Stimulated activated CD8-positive, alpha-beta memory T cell treated with anti-CD3 and anti-CD28 coated beads, Interleukin-4, amount 100 ng/mL, for 1 hour (primary cell): ENCODE measurements at places on chromosomes 1 and 21.

DNA sequence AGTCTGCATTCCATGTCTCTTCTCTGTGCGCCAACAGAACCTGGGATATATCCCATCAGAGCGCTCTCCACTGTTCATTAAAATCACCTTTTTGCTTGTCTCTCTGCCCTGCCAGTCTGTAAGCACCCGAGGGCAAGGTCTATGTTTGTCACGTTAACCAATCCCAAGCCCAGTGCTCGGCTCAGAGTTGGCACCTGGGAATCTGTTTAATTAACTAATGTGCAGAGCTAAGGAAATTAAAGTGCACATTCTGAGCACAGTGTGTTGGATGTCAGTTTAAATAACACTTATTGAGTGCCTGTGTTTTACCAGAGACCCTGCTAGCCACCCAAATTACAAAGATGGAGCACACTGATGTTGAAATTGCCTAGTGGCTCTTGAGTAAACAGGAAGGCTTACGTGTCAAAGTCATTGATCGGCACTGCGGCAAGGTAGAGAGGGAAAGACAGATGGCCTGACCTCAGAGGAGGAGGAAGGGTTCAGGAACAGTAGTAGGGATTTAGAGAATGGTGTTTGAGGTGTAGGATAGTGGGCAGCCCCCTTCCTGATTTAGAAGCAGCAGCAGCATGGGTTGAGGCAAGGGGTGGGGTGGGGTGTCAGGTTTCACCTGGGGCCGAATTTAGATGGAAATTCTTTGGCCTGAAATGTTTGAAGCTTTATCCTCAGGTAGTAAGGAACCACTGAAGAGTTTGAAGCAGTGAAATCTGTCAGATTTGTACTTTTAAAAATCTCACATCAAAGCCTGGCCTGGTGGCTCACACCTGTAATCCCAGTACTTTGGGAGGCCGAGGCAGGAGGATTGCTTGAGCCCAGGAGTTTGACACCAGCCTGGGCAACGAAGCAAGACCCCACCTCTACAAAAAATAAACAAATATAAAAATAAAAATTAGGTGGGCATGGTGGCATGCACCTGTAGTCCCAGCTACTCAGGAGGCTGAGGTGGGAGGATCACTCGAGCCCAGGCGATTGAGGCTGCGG, 7.7 kb downstream of the ARMH1 start:
- no peak for DNase-seq

DNA sequence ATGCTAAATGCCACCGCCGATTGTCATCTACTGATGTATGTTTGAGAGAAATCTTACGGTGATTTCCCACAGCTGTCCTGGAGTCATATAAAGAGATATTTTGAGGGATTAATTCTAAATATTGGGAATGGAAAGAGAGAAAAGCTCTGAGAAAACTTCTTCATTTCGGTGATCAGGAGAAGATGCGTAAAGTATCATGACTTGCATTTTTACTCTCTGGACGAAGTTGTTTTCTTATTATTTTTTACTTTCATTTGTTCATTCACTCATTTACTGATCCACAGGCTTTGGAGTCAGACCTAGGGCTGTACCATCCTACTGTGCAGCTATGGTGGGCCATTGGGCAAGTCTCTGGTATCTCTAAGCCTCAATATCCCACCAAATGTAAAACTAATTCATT, 58.4 kb upstream of the RUNX1 start:
- DNase-seq: no peak

GRCh38 chr1:166814611-166815010, 24.7 kb upstream of the POGK start:
- DNase-seq: no peak

DNA sequence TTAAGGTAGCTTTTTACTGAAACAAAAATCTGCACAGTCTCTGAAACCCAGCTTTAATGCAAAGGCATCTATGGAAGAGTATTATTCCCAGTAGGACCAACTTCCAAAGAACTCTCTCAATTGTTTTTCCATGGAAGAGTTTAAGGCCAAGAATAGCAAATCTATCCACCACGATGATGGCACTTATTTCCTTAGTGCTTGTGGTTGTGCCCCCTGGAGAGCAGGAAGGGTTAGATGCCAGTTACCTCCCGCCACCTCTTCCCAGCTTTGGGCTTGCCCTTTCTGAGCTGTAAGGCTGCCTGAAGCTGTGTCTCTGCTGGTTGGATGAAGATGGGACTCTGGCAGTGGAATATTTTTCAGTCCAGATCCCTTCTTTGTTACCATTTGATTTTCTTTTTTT, 4.8 kb upstream of the ATP1A1 start:
- DNase-seq: no peak

DNA sequence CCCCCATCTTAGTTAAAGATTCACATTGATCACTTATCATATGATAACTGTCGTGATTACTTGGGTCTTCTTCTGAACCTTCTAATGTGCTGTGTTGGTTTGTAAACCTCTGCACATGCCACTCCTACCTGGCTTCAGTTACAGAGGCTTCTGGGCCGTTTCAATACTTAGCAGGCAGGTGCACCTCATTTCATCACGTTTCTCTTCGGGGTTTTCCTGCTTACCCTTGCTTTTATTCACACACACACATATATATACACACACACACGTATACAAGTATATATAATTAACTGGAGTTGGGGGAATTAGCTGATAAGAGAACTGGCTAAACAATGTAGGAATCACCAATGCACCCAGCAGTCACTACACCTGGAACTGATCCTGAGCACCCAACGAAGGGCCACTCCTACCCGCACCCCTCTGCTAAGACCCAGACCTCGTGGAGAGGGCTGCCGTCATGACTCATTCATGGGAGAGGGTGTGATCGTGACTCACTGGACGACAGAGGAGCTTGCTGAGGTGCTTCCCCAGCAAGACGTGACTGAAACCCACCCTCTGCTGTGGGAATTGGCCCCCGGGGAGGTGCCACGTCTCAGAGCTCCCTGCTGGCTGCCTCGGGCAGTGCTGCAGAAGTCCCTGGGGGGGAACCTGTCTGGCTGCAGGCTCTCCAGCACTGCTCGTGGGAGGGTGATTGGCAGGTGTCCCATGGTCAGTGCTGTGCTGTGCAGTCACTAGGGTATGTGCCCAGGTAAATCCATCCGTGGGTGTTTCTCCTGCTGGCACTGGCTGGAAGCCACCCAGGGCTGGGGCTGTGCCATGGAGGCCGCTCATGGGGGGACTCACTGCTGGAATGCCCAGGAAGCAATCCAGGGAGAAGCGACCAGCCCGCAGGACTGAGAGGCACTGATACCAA, 166.6 kb downstream of the DYRK1A start:
- DNase-seq: no peak

GRCh38 chr1:12798911-12799310, 7.7 kb downstream of the PRAMEF1 start:
- no peak for DNase-seq

DNA sequence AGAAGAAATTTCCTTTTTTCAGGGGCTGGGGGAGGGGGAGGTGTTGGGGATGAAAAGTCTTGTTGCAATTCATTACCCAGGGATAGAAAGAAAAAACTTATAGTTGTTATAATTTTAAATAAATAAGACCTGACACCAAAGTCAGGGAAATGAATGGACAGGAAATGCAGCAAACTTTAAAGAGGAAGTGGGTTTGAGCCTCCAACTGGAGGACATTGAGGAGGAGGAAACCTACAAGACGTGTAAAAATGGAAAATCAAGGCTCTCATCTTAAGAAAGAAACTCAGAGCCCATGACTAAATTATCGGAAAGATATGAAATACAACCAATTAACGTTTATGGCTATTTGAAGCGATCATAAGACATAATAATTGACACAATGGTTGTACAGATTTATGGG, 54.4 kb downstream of the NIBAN1 start:
- no peak for DNase-seq

DNA sequence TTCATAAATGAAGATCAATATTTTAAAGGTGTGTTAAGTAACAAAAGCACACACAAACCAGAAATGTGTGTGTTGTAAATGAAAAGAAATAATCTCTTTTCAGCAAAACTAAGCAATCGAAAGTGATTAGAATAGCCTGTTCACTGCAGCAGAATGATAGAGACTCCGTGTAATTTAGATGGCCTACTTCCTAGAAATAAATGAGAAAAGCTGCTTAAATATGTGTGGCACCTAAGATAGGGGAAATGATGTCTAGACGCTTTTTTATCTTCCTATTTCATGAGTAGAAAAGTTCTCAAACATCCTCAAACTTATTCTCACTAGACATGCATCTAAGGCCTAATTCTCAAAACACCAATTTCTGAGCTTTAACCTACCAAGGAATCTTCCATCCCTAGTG, 124.7 kb upstream of the BRINP3 start:
- DNase-seq: no peak

DNA sequence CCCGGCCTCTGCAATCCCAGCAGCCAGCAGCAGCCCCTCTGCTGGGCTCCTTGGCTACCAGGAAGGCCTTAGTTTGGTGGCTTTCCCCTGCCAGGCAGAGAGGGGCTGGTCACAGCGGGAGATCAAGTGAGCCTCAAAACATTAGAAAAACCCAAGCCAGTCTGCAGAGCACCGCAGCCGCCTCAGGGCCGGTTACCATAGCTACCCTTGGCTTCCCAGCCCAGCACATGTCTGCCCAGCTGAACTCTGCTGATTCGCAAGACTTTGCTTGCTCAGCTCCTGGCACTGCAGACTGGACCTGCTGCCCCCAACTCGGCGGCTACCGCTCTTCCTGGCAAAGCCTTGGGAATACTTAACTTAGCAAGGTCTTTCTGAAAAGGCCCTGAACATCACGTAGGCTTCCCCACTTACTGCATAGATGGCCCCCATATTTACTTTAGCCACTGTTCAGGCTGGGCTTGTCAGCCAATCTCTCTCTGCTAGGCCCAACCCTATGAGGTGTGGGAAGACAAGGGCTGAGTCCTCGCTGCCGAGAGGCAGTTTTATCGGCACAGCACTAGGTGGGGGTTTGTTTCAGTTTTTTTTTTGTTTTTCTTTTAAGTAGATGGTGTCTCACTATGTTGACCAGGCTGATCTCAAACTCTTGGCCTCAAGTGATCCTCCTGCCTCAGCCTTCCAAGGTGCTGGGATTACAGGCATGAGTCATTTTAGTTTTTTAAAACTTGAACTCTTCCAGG, 28.6 kb upstream of the PLEKHG5 start:
- DNase-seq: no peak

- DNase-seq: no peak
Observed at GRCh38 chr1:93549811-93550210, 101.9 kb downstream of the FNBP1L start.

DNA sequence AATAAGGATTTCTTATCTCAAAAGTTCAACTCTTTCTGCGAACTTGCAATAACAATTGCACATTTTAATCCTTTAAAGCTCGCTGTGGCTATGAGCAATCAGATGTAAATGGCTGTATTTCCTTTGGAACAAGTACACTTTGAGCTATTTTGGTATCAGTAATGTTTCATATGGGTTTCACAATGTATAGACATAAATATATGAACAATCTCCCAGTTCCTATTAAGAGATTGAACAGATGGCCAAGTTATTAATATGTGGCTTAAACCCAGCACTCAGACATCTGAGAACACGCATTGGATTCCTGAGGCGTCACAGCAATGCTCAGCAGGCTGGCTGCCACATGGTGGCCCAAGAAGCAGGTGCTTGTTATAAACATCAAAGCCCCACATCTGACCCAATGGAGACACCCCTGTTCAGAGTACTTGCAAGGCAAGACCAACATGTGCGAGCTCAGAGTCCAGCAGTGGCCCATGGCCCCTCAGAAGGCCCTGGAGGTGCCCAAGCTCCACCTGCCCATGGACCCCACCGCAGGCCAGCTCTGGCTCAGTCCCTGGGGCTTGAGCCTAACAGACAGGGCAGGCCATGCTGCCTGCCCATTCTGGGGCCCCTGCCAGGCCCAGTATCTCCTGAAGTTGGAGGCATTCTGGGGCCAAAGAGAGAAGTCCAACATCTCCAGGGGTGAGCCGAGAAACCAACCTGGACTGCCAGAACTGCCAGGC, 23.7 kb downstream of the PSMG1 start:
- no peak for DNase-seq

DNA sequence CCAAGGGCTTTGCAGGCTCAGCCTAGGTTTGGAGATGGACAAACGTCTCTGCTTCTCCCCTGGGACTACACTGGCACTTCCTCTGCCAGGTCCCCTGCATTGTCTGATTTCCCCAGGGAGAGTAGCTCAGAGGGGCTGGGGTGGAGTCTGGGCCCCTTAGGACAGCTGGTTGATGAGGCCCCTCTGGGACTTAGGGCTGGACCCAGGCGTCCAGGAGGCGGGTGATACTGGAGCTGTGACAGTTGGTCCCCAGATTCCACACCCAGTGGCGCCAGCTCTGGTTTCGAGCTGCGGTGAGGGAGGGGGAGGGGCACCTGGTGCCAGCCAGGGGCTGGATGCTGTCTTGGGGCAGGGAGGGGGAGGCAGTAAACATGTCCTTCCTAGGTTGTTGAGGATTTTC, 7.4 kb upstream of the MEX3A start:
- no peak for DNase-seq

DNA sequence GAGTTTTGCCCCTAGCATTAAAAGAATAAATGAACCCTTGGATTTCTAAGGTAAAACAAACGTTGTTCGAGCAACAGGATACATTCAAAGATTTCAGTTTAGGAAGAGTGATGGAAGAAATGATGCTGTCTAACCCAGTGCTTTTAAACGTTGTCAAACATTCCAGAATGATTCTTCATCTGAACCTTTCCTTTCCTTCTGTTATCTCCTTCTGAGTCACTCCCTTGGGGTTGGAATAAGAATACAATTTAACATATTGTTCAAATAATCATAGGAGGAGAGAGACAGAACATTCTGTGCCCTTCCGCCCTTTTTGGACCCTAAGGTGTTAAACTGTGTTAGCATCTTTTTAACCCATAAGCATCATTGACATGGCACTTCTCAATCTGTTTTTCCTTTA, 61.1 kb upstream of the RCOR3 start:
- no peak for DNase-seq

GRCh38 chr1:178344513-178345091, 152.2 kb downstream of the CLEC20A start:
- no peak for DNase-seq

DNA sequence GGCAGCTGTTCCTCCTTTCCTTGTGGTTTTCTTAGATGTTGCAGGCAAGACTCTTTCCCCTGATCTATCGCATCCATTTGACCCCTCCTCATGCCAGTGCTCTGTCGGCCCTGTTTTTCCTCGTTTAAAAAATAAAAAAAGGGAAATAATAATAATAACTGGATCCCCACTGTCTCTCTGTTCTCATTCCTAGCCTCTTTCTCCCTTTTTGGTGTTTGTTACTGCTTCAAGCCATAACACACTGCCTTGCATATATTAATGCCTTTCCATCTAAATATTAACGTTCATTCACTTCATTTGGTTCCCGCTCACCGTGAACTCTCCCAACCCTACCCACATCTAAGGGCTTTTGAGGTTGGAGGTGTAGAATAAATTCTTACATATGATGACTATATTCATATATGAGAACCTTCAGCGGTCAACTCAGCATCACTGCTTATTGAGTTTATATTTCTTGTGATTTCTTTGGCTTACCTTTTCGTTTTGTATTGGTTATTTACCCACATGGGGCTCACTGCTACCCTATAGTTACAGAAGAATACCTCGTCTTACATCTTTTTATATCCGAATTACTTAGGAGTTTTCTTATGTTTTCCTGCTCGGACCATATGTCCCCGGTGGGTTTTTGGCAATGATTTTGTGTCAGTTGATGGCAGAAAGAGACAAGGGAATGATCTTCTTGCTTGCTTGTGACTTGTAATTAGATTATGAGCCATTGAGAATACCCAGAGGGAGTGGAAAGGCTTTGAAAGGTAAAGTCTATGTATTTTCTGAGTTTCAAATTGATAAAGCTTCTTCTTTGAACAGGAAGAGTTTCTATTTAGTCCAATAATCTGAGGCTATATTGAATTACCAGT, 805 bp downstream of the ATG4C start:
- no peak for DNase-seq
